NCI-H1436 (cell line): ENCODE measurements at places on chromosomes 3 and 15.
A peak's percentile ranks its signal among the peaks of the same experiment; 100 is the strongest.

GRCh38 chr15:84099181-84099580, 136.4 kb upstream of the GOLGA6L4 start:
- no peak for DNase-seq

- DNase-seq, result no peak
These were observed 28.9 kb downstream of the PLA2G4D start for GRCh38 chr15:42065468-42065867.

DNA sequence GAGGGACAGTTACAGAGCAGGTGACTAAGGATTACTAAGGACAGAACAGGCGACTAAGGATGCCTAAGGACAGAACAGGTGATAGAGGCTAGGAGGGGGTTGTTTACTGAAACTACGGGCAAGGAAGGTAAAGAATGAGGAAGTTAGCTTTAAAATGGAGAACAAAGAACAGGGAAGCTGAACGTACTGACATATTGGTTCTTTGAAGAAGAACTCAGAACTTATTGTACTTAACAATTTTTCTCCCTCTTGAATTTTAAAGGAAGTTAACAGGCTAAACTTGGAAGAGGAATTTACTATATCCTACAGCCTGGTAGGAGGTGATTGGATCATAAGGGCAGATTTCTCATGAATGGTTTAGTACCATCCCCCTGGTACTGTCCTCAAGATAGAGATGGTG, 290.2 kb downstream of the SHQ1 start:
- DNase-seq, result no peak

GRCh38 chr3:138046955-138047354, 37.0 kb downstream of the CLDN18 start:
- no peak for DNase-seq

DNA sequence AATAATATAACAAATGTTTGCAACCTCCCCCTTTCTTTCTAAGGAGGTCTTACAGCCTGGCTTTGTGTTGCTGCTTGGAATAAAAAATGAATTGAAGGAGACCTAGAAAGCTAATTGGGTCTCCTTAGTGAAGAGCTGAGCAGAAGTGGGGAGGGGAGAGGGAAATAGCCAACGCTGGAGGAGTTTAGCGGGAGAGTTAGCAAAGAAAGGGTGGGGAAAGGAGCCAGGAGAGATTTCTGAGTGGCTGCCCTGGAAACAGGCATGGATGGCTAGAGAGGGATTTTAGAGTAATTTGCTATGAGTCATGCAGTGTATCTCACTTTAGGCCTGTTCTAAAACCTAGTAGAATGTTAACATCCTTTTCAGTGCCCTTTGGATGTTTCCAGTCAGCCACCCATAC, 45.2 kb upstream of the PFN2 start:
- DNase-seq, result peak; percentile 24

DNA sequence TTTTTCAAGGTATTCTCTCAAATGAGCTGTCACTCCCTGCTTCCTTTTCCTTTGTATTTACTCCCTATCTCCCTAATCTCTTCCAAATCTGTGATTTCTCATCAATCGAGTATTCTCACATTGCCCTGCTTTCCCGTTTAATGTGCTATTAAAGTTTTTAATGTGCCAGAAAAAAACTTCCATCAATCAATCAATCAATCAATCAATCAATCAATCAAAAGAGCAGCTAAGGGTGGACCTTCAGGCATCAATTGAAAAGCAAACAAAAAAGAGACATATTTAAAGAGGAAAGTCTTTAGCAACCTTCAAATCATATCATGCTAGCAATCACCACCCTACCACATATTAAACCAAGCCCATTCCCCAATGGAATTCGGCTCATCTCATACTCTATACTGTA, 58.9 kb downstream of the SATB1 start:
- DNase-seq, result no peak

DNA sequence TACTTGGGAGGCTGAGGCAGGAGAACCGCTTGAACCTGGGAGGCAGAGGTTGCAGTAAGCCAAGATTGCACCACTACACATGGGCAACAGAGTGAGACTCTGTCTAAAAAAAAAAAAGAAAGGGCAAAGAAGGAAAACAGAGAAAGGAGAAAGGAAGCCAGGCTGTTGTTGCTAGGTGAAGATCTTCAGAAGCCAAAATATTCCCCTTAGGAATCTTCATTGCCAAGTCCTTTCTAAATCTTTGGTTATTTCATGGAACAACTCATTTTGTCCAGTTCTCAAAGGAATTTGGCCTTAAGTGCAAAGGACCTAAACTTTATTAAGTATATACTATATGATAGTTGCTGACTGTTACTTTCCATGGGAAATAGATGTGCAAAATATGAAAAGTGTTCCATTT, 59.2 kb upstream of the OSBPL11 start:
- no peak for DNase-seq

DNA sequence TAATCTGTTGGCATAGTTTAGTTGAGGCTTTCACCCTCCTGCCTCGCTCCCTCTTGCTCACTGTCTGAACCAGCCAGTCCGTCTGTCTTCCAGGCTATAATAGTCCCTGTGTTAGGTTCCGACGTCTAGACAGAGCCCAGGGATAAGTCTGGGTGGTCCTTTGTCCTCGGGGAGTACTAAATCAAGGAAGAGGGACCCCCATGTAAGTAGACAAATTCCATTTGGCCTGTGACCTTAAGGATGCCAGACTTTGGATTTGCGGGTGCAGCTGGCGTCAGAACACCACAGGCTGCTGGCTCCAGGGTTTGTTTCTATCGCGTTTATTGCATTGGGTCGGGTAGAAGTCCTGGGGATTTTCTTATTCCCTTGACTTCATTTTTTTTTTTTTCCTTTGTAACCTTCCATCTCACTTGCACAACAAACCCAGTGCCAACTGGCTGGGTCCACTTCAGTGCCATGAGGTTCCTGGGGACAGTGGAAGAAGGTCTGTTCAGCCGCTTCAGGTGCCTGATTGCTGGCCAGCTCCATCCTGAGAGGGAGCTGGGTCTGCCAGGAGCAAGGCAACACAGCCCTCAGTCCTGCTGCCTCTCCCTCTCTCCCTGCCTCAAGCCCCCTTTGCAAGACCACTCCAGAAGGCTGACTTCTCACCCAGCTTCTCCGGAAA, 95.4 kb upstream of the KLHL25 start:
- no peak for DNase-seq

DNA sequence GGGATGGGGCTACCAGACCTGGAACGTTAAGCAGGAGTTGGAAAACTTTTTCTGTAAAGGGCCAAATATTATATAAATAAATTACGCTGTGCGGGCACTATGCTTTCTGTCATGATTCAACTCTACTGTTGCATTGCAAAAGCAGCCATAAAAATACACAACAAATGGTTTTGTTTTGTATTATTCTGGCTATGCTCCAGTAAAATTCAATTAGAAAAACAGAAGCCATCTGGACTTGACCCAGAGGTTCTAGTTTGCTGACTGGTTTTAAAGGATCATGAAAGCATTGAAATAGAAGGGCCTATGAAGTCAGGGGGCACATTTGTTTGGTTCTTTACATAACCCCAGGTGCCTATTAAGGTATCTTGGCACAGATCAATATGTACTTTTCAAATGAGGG, 647.4 kb upstream of the LMCD1 start:
- no peak for DNase-seq

- no peak for DNase-seq
These were observed 93.7 kb upstream of the IMPG2 start for GRCh38 chr3:101414121-101414520.

DNA sequence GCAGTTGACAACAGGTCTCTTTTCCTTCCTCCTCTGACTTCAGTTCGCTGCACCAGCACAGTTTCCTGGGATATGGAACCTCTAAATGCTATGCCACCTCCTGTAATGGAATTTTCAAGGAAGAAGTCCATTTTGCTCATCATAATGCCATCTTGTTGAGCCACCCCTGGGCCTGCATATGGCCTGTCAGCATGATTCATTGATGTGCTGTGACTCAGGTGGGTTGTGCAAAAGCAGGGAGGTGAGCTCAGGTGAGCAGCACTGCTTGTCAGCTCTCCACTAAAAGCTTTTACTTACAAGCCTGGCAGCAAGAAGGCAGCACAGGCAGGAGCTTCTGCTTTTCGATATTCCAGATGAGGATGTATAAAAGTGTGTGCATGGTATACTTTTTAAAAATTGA, 247.1 kb upstream of the LMCD1 start:
- no peak for DNase-seq

DNA sequence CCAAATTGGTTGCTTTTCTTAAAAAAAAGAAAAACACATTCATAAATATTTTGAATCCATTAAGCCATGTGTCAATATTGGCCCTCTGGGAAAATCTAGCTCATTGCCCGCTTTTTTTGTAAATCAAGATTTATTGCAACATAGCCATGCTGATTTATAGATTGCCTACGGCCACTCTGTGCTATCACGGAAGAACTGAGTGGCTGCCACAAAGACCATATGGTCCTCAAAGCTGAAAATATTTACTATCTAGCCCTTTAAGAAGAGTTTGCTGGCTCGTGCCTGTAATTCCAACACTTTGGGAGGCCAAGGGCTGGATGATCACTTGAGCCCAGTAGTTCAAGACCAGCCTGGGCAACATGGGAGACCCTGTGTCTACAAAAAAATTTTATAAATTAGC, 45.9 kb downstream of the IL5RA start:
- no peak for DNase-seq

- no peak for DNase-seq
These were observed 15.2 kb downstream of the GXYLT2 start for GRCh38 chr3:72903004-72903403.

DNA sequence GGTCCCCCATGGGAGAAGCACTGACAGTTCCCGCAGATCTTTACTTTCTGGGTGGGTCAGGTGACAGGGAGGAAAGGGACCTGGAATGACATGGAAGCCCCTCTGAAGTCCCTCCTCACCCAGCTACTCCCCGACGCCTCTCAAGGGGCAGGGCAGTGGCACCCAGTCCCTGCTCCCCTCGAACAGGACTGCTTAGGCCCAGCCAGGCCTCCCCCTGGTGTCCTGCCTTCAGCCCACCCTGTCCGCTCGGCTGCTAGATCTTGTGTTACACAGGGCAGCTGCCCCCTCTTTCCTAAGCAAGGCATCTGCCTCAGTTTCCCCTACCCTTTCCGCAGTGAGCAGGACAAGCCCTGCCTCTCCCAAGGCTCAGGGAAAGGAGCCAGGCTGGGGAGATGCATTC, 226.5 kb downstream of the XXYLT1 start:
- no peak for DNase-seq

DNA sequence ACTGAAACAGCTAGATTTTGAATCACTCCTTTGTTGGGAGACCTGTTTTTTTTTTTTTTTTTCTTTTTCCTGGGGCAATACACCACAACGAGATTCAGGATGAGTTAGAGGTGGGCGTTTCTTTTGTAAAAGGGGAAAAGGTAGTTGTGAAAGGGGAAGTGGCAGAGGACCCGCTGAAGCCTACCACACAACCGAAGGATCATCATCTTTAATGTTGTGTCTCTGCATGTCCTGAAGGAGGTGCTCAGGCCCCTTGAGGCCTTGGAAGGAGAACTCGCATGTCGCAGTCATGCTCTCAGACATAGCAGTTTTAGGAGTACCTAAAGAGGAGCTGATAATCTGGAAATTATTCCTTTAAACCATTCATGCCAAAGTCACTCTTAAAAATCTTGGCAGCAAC, 137.9 kb upstream of the LRIG1 start:
- DNase-seq, result no peak

DNA sequence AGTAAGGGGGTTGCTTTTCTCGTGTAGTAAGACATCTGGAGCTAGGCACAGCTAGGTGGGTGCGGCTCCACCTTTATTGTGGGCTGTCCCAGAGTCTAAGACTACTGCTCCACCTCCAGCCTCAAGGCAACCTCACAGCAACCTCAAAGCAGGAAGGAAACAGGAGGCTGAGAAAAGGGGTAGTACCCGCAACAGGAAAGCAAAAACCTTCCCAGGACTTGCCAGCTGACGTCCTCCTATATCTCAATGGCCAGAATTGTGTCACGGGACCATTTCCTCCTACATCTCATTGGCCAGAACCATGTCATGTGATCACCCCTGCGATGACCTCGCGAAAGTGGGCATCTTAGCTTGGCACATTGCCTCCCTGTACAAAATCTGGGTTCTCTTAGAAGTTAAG, 4.3 kb upstream of the GPR160 start:
- DNase-seq, result no peak

- DNase-seq, result no peak
These were observed 44.8 kb downstream of the CCDC12 start for GRCh38 chr3:46931631-46932331.

- no peak for DNase-seq
These were observed 8.1 kb upstream of the TCAIM start for GRCh38 chr3:44330444-44330843.

- DNase-seq, result no peak
These were observed 70.0 kb downstream of the DHX30 start for GRCh38 chr3:47872916-47873315.
